Type B pancreatic cell (in vitro differentiated cells): ENCODE measurements at places on chromosomes 7 and 10.
A peak's percentile ranks its signal among the peaks of the same experiment; 100 is the strongest.

GRCh38 chr10:119466655-119467054, 75.9 kb downstream of the RGS10 start:
- peaks cover 3% of the 10 kb centered on the region for H3K36me3 ChIP-seq
- no peak for DNase-seq
- H3K4me1 ChIP-seq = no peaks in the 10 kb centered on the region
- no peak overlapping the region for H3K4me3 ChIP-seq
- no peak overlapping the region for H3K27ac ChIP-seq
- H3K27me3 ChIP-seq = peaks cover 15% of the 10 kb centered on the region

DNA sequence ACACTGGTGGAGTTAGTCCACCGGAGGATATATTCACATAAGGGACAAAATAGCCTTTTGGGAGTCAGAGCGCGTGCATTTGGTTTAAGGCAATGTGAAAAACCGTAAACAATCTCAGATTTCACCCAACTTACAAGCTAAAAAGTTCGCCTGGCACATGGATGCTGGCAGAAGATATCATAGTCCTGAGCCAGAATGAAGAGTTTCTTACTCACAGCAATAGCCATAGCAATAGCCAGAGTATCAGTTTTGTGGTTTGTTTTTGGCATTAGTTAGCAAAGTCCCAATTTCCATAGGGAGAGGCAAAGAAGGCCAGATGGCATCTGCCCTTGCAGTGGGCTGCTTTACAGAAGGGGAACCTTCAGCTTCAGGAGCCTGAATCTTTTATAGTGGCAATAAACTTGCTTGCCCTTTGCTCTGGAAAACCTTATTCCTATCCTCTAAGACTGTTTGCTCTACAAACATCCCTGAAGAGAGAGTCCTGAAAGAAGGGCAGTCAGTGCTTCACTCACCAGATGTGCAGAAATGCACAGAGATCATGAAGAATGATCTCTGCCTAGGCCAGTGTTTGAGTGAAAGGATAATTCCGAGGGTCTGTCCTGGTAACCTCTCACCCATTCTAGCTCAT, 28.7 kb upstream of the RSBN1L start:
- H3K27me3 ChIP-seq = no peaks in the 10 kb centered on the region
- H3K4me3 ChIP-seq = no peak overlapping the region
- peaks cover 12% of the 10 kb centered on the region for H3K4me1 ChIP-seq
- no peak for DNase-seq
- H3K36me3 ChIP-seq = peaks cover under 1% of the 10 kb centered on the region

- DNase-seq = no peak
- no peak overlapping the region for H3K27ac ChIP-seq
- H3K27me3 ChIP-seq = no peaks in the 10 kb centered on the region
Observed at GRCh38 chr7:130208516-130208915, 856 bp downstream of the SSMEM1 start.

- DNase-seq = no peak
- no peaks in the 10 kb centered on the region for H3K27me3 ChIP-seq
- H3K4me1 ChIP-seq = no peaks in the 10 kb centered on the region
- no peak overlapping the region for H3K4me3 ChIP-seq
- no peaks in the 10 kb centered on the region for H3K36me3 ChIP-seq
- H3K27ac ChIP-seq = no peak overlapping the region
Observed at GRCh38 chr10:33459602-33460001, 125.1 kb upstream of the NRP1 start.

DNA sequence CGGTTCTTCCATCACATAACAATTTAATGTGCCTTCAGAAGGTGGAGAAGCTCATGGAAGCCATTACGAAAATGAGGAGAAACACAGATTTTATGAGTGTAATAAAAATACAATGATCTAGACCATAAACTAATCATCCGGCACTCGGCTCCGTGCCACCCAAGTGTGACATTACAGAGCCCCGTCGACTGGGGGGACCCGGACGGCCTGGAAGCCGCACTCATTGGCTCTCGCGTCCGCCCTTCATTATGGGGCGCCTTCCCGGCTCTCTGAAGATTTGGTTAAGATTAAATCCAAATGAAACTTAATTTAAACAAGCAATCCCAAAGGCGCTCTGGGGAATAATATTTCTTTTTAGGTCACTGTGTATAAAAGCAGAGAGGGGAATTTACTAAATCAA, 242.6 kb downstream of the DNAJB6 start:
- no peak overlapping the region for H3K4me3 ChIP-seq
- peaks cover 8% of the 10 kb centered on the region for H3K27me3 ChIP-seq
- no peak overlapping the region for H3K27ac ChIP-seq

DNA sequence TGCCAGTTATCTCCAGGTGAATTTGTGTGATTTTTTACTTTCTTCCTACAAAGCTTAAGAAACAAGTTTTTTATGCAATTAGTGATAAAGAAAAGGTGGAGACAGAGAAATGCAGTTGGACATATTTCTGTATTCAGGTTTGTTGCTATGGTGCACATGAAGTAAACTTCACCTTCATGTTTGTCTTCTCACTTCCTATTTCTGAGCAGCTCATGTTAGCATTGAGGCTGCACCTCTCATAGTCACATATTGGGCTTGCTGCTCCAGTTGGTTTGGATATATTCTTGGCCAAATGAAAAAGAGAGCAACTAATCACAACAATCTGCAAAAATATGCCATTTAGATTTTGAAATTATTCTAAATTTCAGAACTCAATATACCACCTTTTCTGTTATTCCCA, 475.6 kb upstream of the ZWINT start:
- H3K27me3 ChIP-seq = no peaks in the 10 kb centered on the region
- no peaks in the 10 kb centered on the region for H3K4me1 ChIP-seq
- no peak for DNase-seq

DNA sequence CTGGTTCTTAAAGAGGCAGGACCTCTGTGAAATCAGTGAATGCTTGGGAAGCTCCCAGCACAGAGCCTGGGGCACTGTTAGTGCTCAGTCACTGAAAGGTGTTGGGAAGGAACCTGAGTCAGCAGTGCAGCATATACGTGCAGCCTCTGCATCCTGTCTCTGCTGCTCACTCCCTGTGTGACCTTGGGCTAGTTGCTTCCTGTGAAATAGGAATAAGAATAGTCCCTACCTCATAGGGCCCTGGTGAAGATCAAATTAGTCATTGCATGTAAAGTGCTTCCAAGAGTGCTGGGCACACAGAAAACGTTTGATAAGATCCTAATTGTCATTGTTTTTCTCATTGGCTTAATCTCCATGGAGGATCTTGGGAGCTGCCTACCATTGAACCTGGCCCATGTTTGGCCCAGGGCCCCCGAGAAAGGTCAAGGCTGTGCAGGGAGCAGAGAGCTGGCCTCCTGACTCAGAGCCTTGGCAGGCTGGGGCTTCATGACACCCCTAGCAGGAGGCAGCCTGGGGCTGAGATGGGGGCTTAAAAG, 73.3 kb upstream of the COL13A1 start:
- no peak for DNase-seq
- peaks cover 7% of the 10 kb centered on the region for H3K27me3 ChIP-seq
- H3K4me1 ChIP-seq = peaks cover 13% of the 10 kb centered on the region
- peak overlapping the region; percentile 39 for H3K27ac ChIP-seq

DNA sequence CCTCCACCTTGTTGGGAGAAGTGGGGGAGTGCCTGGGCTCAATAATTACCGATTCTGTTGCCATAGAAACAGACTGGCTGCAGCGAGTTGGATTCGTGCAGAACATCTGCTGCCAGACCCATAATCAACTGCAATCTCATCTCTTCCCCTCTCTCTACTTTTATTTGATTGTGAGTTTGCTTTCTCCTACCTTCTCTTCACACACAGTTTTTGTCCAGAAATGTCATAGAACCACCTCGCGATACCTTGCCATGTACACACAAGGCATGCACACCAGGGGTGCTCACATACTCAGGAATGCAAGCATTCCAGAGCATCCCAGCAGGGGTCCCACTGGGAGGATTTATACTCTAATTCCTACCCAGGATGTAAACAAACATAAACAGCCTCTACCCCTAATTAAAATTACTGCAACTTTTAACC, 262.2 kb upstream of the AOAH start:
- H3K27ac ChIP-seq = no peak overlapping the region
- H3K36me3 ChIP-seq = no peaks in the 10 kb centered on the region
- H3K4me3 ChIP-seq = peak overlapping the region; percentile 69
- H3K27me3 ChIP-seq = no peaks in the 10 kb centered on the region

DNA sequence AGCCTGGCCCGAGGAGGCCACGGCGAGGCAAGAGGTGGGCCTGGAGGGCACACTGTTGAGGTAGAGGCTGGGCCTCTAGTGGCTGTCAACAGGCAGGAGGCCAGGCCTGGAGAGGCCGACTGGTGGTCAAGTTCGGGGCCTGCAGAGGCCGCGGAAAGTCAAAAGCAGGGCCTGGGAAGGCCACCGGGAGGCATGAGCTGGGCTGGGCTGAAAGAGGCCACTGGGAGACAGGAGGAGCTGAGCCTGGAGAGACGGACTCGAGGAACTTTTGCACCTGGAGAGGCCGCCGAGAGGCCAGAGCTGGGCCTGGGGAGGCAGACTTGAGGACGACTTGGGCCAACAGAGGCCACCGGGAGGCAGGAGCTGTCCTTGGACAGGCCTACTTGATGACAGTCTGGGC, 321.2 kb downstream of the ZNF479 start:
- H3K4me1 ChIP-seq = no peaks in the 10 kb centered on the region
- H3K36me3 ChIP-seq = no peaks in the 10 kb centered on the region
- DNase-seq = no peak

GRCh38 chr7:26153823-26154783, 2.1 kb downstream of the NFE2L3 start:
- peak overlapping the region; percentile 87 for H3K4me3 ChIP-seq
- peaks cover 19% of the 10 kb centered on the region for H3K4me1 ChIP-seq
- peaks cover 68% of the 10 kb centered on the region for H3K27me3 ChIP-seq
- no peak for DNase-seq
- H3K36me3 ChIP-seq = no peaks in the 10 kb centered on the region

- peak overlapping the region; percentile 37 for H3K4me3 ChIP-seq
- no peaks in the 10 kb centered on the region for H3K36me3 ChIP-seq
- peaks cover 11% of the 10 kb centered on the region for H3K4me1 ChIP-seq
- no peak for DNase-seq
- H3K27ac ChIP-seq = no peak overlapping the region
Observed at GRCh38 chr7:96933067-96933645, 72.2 kb upstream of the DLX6 start.

DNA sequence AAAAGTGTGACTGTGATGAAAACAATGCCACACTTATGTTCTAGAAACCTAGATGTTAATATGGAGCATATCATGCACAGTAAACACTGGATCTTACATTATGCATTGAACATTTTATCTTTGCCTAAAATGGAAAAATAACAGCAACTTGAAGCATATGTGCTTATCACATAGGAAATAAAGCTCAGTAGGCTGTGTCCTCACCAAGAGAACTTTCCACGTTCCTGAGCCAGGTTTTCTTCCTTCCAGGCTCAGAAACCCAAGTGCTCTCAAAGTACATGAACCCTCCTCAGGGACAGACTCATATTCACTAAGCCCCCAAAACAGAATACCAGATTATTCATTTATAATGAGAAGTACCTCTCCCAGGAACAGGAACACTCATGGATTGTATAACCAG, 79.4 kb upstream of the PRKAR2B start:
- H3K27me3 ChIP-seq = peaks cover 9% of the 10 kb centered on the region
- no peak overlapping the region for H3K27ac ChIP-seq
- H3K36me3 ChIP-seq = no peaks in the 10 kb centered on the region
- H3K4me1 ChIP-seq = no peaks in the 10 kb centered on the region
- H3K4me3 ChIP-seq = no peak overlapping the region
- no peak for DNase-seq

DNA sequence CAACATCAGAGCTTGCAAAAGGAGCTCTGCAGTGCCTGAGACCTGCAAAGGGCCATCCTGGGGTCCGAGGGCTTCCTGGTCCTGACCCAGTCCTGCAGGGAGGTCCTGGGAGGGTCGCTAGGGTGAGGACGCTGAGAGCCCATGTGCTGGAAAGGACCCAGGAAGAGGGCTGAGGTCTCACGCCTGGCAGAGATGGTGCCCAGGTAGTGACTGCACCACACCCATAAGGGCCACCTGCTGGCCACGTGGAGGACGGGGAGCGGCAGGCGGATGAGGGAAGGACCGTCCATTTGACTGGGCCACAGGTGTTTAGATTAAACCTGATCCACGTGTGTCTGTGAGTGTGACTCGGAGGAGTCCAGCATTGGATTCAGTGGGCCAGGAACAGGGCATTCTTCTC, 392.8 kb downstream of the DNAJB6 start:
- H3K27me3 ChIP-seq = peaks cover 37% of the 10 kb centered on the region
- no peak for DNase-seq
- H3K27ac ChIP-seq = no peak overlapping the region
- H3K4me3 ChIP-seq = no peak overlapping the region
- no peaks in the 10 kb centered on the region for H3K36me3 ChIP-seq
- H3K4me1 ChIP-seq = no peaks in the 10 kb centered on the region

- peaks cover 26% of the 10 kb centered on the region for H3K4me1 ChIP-seq
- H3K4me3 ChIP-seq = no peak overlapping the region
- H3K27me3 ChIP-seq = peaks cover 6% of the 10 kb centered on the region
- no peak overlapping the region for H3K27ac ChIP-seq
- H3K36me3 ChIP-seq = no peaks in the 10 kb centered on the region
- no peak for DNase-seq
Observed at GRCh38 chr10:21978191-21978862, 25.2 kb downstream of the DNAJC1 start.

DNA sequence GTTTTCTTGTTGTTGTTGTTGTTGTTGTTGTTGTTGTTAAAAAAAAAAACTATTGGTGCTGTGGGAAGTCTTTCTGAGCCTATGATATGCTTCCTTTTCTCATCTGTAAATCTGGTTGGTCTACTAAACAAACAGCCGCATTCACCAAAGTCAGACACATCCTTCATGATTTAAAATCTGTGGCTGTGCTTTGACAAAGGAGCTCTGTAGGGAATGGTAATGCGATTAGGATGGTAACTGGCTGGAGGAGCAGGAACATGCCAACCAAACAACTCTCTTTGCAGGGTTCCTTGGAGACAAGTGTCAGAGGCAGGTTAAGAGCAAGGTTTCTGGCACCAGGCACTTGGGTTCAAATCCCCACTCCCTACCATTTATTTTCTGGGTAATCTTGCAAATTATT, 14.9 kb upstream of the SP4 start:
- H3K4me3 ChIP-seq = no peak overlapping the region
- H3K36me3 ChIP-seq = no peaks in the 10 kb centered on the region
- H3K4me1 ChIP-seq = no peaks in the 10 kb centered on the region
- H3K27me3 ChIP-seq = peaks cover 28% of the 10 kb centered on the region
- DNase-seq = no peak
- H3K27ac ChIP-seq = no peak overlapping the region

GRCh38 chr7:30225863-30226613, 58.4 kb upstream of the ZNRF2 start:
- peaks cover 10% of the 10 kb centered on the region for H3K4me1 ChIP-seq
- H3K4me3 ChIP-seq = peak overlapping the region; percentile 52
- H3K36me3 ChIP-seq = no peaks in the 10 kb centered on the region
- no peak for DNase-seq

GRCh38 chr7:156703209-156703608, 62.6 kb downstream of the RNF32 start:
- peaks cover 37% of the 10 kb centered on the region for H3K36me3 ChIP-seq
- H3K4me1 ChIP-seq = no peaks in the 10 kb centered on the region
- no peaks in the 10 kb centered on the region for H3K27me3 ChIP-seq

GRCh38 chr7:74407958-74408357, 45.7 kb upstream of the GTF2IRD1 start:
- H3K27ac ChIP-seq = no peak overlapping the region
- no peaks in the 10 kb centered on the region for H3K36me3 ChIP-seq
- H3K4me1 ChIP-seq = no peaks in the 10 kb centered on the region
- DNase-seq = no peak
